ENCODE measurements at places on chromosomes 12 and 14.

DNA sequence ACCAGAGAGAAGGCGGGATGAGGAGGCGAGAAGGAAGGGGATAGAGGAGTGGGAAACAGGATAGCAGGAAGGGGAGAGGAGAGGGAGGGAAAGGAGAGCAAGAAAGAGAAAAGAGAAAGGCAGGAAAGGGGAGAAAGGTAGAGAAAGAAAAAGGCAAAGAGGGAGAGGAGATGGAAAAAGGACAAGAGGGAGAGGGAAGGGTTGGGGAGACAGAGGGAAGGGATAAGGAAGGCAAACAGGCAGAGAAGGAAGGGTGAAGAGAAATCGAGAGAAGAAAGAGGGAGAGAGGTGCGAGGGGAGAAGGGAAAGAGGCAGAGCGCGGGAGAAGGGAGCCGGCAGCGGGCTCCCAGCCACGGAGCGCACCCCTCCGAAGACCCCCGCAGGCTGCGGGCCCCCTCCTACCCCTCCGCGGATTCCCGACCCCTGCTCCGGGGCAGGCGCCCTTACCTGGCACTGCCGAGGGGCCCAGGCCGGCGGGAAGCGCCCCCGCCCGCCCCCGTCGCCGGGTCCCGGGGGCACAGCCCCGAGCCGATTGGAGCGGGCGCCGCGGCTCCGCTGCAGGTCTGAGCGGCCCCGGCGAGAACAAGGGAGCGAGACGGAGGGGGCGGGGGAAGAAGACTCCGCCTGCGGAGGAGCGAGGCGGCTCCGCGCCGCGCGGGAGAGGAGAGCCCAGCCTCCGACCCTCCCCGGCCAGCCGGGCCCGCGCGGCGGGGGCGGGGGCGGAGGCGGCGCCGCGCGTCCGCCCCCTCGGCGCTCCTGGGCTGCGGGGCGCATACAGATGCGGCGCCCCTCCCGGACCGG lies at the start of gene CDH24:
CDH24 (minus strand) TSS at position 565 of the 801 bp plus-strand sequence. CDS start 1,787 bp downstream, outside the sequence.
- DNase-seq, result peak; percentile 81

DNA sequence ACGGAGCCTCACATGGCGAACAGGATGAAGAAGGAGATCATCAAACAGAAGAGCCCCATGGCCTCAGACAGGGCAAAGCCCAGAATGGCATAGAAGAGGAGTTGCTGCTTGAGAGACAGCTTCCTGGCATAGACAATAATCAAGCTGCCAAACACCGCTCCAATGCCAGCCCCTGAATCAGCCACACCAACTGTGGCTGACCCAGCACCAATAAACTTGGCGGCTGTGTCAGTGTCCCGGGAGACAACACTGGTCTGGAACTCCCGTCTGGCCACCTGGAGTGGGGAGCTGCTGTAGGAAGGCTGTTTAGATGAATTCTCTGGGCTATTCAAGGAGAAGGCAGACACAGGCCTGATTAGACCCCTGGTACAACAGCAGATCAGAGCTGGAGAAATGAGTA lies 100.1 kb downstream of the HEATR5A start:
- DNase-seq, result no peak

DNA sequence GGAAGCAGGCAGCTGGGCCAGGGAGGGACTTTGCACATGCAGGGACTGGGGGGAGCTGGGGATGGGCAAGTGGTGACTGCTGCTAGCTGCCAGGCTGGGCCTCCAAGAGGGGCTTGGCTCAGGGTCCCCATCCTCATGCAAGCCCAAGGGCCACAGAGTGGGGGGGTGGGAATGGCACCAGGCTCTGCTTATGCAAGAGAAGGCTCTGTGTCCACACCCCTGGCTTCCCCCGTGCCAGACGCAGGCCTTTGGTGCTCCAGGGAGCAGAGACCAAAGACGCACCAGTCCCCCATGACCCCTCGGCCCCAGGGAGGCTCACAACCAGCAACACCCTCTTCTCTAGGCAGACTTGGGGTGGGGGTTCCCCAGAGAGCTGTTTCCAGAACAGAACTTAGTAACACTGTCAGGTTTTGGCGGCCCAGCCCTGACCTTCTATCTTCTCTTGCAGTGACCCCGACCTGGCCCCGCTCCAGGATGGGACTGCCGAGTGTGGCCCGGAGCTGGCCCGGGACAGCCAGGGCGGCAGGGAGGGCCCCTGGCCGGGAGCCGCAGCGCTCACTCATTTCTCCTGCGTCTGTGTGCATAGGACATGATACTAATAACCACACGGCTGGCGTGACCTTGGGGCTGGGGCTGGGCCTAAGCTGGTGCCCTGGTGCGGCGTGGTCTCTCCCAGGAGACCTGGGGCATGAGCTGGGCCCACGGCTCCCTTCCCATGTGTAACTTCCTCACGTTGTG lies 14.3 kb downstream of the XRCC3 start:
- DNase-seq, result no peak

DNA sequence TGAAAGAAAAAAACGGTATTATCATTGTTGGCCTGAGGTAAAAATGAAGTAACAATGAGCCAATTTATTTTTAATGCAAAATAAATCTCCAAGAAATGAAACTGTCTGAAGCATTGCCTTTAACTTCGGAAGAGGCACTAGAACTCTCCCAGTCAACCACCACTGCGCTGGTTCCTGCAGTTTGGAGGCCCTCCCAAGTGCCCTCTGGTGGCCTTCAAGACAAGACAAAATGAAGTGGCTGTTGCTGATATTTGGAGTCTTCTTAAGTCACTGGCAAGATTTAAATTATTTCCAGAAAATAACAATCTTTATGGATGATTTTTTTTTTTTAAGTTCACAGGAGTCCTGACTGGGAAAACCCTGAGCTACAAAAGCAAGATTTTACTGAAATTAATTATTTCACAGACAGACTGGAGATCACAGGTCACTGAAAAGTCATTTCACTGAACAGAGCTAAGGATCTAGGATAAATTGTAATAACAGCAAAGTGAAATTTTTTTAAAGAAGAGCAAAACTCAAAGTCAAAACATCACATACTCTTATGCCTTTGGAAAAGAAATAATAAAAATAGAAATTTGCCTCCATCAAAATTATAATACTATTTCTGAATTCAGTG lies 58.2 kb downstream of the DICER1 start:
- DNase-seq, result peak; percentile 34

GRCh38 chr12:77239617-77240016 lies 174.2 kb upstream of the E2F7 start:
- no peak for DNase-seq

DNA sequence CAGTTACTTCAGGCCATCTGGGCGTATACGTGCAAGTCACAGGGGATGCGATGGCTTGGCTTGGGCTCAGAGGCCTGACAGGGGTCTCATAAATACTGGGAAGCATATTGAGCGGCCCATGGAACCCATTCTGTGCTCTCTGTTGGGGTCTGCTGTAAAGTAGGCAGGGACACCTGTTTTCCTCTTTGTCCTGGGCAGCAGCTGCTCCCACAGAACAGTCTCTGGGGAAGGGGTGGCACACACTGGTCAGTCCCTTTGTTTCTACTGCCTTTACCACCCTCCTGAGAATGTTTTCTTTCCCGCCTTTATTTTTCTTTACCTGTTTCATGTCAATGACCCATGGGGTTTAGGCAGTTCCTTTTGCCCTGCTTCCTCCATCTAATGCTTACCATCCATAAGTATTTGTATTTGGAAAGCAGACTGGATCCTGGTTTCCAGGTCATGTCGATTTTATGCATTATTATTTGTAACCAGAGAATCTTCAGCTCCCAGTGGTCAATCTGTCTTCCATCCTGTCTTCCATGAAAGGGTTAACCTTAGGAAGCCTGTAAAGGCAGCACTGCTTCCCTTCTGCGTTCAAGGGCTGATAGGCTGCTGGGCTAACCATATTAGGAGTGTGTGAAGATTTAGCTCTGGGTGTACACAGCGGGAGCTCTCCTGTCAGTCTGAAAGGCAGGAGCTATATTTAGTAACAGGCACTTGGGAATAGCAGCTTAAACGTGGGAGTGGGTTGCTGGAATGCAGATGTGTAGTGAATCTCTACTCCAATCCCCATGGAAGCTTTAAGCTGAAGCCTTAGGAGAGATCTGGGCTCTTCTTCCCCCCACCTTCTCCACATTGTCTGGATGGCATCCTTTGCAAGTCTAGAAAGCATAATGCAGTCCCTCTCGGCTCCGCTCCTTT lies 124.0 kb downstream of the DYRK2 start:
- no peak for DNase-seq

DNA sequence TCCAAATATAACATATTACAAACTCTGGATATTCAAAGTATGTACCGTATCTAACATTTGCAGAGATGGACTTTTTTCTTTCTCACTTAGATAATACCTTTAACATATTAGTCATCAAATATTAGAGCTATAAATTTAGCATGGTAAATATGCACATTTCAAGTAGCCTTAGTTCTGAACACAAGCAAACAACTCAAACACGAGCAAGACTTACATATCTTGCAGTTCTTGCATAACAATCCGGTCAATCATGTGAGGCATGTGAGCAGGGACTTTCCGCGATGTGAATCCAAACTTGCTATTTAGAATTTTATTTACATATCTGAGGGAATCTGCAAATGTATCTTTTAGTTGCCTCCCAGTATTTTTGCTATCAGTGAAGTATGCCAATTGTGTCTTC lies 22.1 kb upstream of the SYCP3 start:
- no peak for DNase-seq

DNA sequence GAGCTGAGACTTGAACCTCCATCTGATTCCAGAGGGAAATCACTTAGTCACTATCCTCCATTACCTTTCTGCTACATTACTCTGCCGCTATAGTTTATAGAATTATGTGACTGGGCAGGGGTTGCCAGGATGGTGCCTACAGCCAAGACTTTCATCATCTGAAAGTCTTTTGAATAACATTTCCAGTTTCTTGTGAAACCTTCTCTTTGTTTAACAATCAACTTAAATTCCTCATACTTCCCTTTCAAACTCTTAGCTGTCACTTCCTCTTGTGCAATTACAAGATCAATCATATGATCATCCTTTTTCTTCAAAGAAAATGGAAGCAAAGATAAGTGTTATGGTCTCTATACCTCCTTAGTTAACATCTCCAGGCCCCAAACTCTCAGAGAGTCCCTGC lies 25.4 kb upstream of the PELI2 start:
- DNase-seq, result no peak

DNA sequence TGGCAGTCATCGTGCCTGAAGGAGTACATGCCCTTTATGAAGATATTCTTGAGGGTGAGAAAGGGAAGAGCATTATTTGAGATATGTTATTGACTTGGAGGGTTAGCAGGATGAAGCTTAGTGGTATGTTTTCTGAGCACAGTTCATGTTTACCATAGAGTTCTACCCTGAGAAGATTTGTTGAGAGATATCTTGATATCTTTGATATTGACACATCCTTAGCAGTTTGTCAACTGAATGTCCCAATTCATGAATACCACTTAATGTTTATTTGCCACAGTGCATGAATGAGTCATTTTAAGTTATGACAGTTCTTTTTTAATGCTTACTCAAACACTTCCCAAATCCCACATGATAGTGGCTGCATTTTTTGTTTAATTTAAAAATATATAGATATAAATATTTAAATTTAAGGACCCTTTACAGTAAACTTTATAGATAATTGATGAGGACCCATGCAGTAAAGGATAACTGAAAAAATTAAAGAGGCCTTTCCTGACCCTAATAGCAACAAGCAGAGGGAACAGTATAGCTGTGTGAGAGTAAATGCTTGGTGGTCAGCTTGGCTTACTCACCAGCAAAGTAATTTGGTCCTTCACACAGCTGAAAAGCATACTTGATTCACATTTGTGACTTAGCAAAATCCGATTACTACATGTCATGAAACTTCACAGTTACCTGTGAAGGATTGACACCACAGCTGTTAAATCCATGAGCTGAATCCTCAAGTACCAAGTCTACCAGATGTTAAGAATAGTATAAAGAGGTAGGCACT lies 25.8 kb downstream of the SLC39A9 start:
- DNase-seq, result no peak

GRCh38 chr12:22209422-22209821 lies 125.1 kb downstream of the ST8SIA1 start:
- DNase-seq, result no peak

GRCh38 chr14:93686268-93686667 lies 102.0 kb downstream of the PRIMA1 start:
- DNase-seq, result no peak

DNA sequence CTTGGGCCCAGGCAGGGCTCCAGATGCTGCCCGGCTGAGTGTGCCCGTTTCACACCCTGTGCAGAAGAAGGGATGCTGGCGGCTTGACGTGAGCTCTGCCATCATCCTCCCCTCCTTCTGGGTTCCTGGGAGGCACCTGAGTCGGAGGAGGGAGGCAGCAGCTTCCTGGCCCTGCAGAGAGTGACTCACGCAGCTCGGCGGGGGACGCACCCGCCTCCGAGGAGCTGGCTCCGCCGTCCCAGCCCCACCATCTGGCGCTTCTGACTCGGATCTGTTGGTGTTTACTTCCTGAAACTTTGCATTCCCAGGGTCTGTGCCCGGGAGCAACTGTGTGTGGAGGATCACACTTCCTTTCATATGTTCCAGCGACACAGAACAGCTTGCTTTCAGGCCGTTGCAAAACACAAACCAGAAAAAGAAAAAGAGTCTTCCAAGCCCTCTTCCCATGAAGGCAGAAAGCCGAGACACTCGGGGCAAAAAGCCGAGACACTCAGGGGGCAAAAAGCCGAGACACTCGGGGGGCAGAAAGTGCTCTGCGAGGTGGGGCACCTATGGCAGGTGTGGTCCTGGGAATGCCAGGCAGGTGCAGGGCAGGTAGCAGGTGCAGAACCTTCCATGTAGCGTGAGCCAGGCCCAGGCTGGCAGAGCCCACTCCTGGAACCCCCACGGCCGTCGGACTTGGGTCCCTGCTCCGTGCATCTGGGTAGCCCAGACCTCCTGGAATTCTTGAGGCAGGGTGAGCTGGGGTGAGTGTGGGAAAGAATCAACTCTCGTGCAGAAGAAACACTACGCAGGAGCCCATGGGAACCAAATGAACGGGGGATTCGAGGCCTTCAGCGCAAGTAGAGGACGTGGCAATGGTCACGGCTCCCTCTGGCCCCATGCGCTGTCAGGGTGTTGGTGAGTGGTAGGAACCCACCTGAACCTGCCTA lies 27.6 kb upstream of the GALNT9 start:
- no peak for DNase-seq

- DNase-seq, result no peak
These were observed 50.5 kb downstream of the CFAP251 start for GRCh38 chr12:121968876-121969275.

GRCh38 chr12:129911428-129912049 lies 7.7 kb upstream of the TMEM132D start:
- DNase-seq, result peak; percentile 25

- peak; percentile 76 for DNase-seq
These were observed 29.4 kb upstream of the STAC3 start for GRCh38 chr12:57280211-57281062.

DNA sequence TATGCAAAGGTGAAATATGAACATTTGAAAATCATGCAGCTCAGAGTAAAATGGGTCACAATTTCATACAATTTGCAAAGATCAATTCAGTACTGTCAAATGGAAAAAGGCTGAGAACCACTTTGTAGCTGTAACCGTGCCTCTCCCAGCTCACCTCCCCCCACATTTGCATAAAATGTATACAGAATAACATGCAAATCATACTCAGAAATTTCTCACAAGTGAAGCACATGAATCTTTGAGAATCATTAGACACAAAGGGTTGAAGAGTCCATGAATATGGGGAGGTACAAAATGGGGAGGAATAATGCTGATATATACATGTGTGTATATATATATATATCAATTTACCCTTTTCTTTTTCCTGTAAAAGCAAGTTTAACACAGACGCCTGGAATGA lies 162.1 kb downstream of the APAF1 start:
- no peak for DNase-seq

- no peak for DNase-seq
These were observed 110.0 kb downstream of the ADCK1 start for GRCh38 chr14:77909911-77910310.

GRCh38 chr14:52058341-52058740 lies 10.5 kb downstream of the NID2 start:
- no peak for DNase-seq
